ENCODE measurements at places on chromosomes 7 and 10. TPM values are rescaled to one million over a fixed set of nuclear protein-coding genes. Genes with fewer than 3 reads are reported as not detected.

ARHGEF5 gene
- total RNA-seq = 15.9 TPM

MYL7 gene
- 4.7 TPM for total RNA-seq

CACNA2D1 gene
- 14.9 TPM for total RNA-seq

CAMK2B gene
- total RNA-seq = not detected

PLA2G12B gene
- total RNA-seq = 0.14 TPM
